ENCODE measurements at places on chromosomes 4 and X. TPM values are rescaled to one million over a fixed set of nuclear protein-coding genes. Genes with fewer than 3 reads are reported as not detected.

DNA sequence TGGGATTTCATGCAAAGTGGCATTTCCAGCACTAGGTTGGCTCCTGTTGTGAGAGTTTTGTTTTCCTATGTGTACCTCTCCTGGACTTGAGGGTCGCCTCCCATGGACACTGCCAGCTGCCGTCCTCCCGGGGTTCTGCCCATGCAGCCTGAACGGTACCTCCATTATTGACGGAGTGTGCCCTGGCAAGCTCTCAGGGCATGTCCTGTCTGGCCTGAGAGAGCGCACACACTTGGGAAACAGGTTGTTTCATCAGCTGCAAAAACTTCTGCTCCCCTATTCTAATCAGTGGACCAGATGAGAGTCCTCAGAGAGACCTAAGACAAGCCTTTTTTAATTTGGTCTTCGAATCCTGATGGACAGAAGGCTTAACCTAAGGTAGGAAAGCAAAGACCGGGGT is 56.6 kb upstream of the HOPX start:
- DNase-seq: no peak

GRCh38 chr4:172232966-172233365 is 419.8 kb downstream of the GALNTL6 start:
- no peak for DNase-seq

GRCh38 chr4:101135371-101136010 is 211.8 kb downstream of the PPP3CA start:
- DNase-seq: no peak

GRCh38 chr4:23171976-23172375 is 479.2 kb downstream of the GBA3 start:
- DNase-seq: no peak

DNA sequence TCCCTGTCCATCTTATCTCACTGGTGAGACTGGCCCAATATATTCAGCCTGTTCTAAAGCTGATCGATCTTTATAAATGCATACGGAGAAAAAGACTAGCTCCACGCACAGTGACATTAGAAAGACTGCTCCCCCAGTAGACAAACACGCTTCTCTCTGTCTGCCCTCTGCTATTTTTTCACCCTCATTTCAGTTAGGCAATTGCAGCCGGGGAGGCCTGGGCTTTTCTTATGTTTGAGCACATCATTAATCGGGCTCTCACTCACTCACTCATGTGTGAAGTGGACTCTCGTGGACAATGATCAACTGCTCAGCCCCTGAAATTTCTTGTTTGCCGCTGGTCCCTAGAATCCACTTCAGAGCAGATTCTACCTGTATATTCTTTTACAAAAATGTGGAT is 824.7 kb upstream of the TENM3 start:
- DNase-seq: no peak

- DNase-seq: no peak
Measured at GRCh38 chrX:57447856-57448255, 144.0 kb upstream of the ZXDB start.

DNA sequence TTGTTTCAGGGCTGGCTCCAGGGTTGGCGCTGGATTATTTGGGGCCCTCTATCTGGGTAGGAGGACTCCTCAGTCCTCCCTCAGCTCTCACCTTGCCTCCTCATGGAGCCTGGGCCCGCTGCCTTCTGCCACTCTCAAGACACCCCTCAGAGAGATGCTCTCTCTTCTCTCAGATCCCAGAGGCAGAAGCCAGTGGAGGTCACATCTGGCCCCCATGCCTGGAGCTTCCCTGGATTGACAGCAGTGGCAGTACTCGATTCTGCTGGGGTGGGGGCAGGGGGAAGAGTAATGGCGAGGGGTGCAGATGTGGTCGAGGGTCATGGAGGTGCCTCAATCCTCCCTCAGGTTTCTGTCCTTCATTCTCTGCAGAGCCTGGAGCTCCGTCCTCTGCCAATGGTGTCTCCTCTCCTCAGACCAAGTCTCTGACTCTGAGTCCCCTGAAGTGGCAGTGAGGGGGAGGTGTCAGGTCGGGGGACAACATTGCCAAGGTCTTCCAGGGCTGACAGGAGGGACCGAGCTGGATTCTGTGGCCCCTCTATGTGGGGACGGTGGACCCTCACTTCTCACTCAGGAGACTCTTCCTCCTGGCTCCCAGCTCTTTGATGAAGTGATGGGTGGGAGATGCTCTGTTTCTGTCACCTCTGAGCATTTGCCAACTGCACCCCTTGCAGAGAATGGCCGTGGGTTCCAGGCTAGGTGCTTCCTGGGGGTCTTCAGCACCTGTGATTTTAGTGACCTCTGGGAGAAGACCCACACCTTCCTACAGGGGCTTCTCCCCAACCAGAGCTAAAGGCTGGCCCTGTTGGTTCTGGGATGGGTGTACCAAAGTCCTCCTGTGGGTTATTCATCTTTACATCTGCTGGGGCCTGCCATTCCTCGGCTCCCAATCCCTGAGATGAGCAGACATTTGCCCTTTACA is 10.9 kb upstream of the HSFX1 start:
- DNase-seq: no peak

DNA sequence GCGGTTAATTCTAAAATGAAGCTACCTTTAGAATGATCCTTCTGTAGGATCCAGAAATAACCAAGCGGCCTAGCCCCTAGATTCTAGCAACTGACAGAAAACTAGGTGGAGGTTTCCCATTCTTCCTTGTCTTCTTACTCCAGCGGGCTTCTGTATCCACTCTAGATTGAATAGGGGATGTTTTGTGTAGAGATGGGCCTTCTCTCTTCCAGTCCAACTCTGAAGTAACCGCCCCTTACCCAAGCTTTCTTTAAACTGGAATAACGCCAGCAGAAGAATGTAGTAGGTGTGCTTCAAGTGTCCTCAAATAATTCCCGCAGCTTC is 386 bp upstream of the TMEM184C start:
- DNase-seq: no peak

DNA sequence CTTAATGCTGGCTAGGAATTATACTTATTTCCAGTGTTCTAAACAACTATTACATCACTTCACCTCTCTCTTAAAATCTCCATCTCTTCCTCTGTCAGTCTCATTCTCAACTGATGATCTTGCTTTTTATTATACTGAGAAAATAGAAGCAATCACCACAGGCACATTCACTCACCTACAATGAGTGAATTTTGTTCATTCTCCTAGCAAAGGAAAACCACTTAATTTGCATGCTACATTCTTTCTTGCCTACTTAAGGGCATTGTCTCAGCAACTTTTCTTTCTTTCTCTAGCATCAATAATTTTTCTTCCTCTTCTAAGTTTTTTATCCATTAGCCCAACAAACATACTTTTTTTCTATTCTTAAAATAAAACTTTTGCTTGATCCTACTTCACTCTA is 21.1 kb upstream of the USP38 start:
- DNase-seq: no peak

- no peak for DNase-seq
Measured at GRCh38 chr4:78661921-78662521, 110.5 kb downstream of the ANXA3 start.

- DNase-seq: no peak
Measured at GRCh38 chr4:14695095-14695845, 307.0 kb upstream of the CPEB2 start.

DNA sequence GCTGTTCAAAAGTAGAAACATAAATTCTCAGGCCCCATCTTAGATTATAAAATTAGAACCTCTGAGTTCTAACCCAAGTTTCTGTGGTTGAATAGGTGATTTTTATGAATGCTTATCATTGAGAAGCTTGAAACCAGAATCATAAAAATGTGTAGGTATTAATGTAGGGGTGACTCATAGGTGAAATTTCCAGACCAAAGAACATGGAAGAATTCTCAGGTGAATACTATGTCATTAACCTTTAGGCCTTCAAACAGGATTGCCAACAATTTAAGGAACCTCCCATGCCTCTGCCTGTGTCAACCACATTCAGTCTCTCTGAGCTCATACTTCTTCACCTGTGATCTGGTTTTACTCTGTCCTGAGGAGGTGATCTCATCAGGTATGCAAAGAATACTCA is 177.8 kb downstream of the NPFFR2 start:
- no peak for DNase-seq

DNA sequence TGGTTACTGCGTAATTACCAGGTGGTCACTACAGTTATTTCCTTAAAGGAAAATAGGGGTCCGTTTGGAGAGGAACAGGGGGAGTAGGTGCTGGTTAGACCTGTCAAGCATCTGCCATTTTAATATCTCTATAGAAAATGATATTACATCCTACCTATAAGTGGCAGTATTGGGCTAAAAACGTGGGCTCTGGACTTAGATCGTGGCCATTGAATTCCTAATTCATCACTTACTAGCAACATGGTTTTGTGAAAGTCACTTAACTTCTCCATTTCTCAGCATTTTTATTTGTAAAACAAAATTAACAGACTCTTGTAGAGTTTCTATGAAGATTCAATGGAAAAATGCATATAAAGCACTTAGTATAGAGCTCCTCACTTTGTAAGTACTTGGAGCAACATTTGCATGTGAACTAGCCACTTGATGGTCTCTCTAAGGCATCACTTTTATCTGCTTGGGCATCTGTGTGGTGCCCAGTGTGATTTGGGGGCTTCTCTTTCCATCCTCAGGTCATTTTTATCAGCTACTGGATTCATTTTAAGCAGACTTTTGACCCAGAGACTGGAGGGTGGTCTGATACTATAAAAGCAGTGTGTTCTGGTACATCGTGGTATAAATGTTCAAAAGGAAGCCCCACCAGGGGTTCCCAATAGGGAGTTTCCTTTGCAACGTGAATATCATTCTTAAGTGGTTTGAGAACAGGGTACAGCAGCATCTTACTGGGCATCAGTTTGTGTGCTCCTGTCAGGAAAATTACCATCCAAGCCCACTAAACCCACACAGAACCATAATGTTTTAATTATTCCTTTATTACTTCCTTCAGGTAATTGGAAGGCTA is 42.7 kb upstream of the RASSF6 start:
- no peak for DNase-seq

GRCh38 chrX:114782925-114783324 is 199.0 kb downstream of the HTR2C start:
- DNase-seq: no peak

- DNase-seq: no peak
Measured at GRCh38 chr4:98283219-98284189, 22.3 kb downstream of the RAP1GDS1 start.

DNA sequence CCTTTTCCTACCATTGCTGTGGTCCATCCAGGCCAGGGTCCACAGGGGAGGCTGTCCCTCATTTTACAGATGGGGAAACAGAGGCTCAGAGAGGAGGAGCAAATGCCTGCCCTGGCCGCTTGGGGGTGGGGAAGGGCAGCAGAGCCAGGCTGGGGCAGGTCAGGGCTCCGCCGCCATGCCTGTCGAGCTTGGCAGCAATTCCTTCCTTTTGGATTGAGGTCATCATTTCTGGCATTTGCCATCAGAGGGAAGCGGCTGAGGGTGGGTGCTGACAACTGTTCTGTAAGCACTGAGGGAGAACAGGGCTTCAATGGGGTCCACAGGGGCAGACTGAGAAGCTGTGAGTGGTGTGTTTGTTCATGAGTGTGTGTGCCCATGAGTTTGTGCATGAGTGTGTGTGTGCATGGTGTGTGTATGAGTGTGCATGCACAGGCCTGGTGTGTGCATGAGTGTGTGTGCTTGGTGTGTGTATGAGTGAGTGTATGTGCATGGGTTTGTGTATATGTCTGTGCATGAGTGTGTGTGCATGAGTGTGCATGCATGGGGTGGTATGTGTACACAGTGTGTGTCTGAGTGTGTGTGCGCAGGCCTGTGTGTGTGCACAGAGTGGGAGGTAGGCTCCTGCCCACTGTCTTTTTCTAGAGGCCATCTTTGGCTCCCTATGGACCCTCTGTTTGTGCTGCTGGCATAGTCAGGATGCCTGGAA is 115.2 kb downstream of the SORCS2 start:
- DNase-seq: no peak

- no peak for DNase-seq
Measured at GRCh38 chrX:133468051-133468450, 52.8 kb upstream of the GPC4 start.

GRCh38 chrX:132474544-132475248 is 14.1 kb downstream of the MBNL3 start:
- no peak for DNase-seq

GRCh38 chrX:371907-372306 is 14.8 kb downstream of the PPP2R3B start:
- no peak for DNase-seq

DNA sequence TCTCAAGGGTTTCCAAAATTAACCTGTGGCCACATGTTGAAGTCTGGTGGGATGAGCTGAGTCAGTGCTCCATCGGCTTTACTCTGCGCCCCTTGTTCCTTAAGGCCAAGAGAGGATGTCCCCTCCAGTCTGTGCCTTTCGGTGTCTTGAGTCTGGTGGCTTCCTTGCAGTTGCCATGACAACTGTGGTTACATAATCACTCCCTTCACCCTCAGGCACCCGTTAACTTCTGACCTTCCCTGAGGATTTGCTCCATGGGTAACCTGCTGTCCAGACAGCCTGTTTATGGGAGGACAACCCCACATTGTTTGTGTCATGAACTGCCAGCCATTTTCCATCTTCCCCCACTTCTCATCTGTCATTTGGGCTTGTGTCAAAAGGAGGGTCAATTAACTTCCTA is 401.1 kb upstream of the LCORL start:
- DNase-seq: no peak

DNA sequence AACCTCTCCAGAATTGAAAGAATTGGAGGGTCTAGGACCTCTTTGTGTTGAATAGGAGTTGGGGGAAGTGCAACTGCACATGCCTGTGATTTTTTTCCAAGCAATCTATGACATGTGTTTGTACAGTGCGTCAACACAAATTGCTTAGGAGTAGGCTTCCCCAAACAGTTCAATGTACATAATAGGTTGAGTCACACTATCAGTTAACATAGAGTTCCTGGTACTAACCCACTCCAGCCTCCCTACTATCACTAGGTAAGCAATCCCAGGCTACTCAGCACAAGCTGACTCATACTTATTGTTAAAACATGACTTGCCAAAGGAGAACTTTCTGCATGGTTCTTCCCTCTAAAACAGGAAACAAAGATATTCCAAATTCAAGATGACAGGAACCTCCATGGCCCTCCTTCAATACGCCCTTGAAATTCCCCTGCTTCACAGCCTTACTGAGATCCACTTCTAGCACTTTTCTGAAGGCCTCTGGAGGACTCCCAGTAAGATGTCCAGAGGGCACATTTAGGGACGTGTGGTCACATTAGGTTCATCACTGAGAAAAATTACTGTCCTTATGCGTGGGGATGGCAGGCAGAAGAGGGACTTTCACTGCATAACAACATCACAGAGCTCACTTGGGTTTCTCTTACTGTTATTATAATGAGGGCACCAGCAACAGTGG is 8.4 kb upstream of the VSIG1 start:
- no peak for DNase-seq

DNA sequence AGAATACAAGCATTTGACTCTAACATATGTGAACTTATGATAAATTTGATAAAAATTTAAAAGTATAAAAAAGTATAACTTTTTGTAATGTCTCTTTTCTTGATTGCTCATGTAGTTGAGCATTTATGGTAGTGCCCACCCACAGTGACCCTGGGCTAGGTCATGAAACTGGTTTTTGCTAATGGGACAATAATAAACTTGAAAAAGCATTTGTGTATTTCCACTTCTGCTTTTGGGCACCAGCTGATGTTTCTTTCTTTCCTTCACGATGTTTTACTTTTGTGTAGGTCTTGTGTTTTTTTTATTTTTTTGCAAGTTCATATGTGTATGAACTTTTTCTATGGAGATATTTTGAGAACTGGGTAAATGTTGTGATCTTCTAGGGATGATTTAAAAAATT is 313.1 kb downstream of the CBLL2 start:
- no peak for DNase-seq

PCDH11X gene
- not detected for total RNA-seq

GPC3 gene
- total RNA-seq: not detected

TIMM17B gene
- total RNA-seq: 44.8 TPM

CITED1 gene
- total RNA-seq: not detected

ENPEP gene
- total RNA-seq: not detected

SPANXN4 gene
- total RNA-seq: not detected

FRG1 gene
- total RNA-seq: 46.6 TPM

ARAP2 gene
- 40.7 TPM for total RNA-seq

NALF2 gene
- not detected for total RNA-seq

SORCS2 gene
- not detected for total RNA-seq
